BJ (cell line): ENCODE measurements at places on chromosomes 6 and 20.

GRCh38 chr6:141878686-141879085 is 254.0 kb upstream of the GJE1 start:
- no peak for DNase-seq

DNA sequence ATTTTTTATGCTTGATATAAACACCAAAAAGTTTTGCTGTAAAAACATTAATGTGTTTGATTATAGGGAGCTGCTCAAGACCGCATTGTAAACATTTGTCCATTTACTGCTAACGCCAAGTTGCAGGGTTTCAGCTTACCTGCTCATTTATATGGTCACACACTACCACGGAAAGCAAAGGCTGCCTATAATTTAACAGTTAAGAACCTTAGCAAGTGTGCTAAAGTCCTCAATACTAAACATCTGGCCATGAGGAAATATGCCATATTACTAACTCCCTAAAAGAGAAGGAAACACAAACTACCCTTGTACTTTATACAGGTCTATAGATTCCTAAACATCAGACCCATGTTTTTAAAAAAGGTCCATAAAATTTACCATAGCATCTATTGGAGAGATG is 129.5 kb downstream of the ASCC3 start:
- no peak for DNase-seq

DNA sequence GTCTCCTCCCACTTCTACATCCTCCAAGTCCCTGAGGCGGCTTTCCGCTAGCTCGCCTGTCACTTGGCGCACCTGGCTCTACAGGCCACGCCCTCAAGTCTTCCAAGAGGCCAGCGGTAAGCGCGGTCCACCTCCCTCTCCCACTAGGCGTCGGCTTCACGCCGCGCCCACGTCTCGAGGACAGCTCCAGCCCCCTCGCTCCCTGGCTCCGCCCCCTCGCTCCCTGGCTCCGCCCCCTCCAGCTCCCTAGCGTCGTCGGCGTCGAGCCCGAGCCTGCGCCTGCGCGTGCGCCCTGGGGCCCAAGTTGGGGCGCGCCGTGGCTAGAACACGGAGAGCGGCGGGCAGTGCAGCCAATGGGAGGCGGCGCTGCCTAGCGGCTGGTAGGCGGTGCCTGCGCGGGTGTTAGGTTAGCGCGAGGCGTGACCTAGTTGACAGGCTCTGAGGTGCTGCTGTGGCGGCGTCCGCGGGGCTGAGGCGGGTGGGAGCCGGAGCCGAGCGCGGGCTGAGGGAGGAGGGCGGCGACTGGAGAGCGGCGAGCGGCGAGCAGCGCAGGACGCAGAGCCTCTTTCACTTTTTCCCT is at the start of gene MACROD2:
TSS of gene MACROD2 (plus strand) at position 431 of the 580 bp plus-strand sequence.
- peak; percentile 54 for DNase-seq

DNA sequence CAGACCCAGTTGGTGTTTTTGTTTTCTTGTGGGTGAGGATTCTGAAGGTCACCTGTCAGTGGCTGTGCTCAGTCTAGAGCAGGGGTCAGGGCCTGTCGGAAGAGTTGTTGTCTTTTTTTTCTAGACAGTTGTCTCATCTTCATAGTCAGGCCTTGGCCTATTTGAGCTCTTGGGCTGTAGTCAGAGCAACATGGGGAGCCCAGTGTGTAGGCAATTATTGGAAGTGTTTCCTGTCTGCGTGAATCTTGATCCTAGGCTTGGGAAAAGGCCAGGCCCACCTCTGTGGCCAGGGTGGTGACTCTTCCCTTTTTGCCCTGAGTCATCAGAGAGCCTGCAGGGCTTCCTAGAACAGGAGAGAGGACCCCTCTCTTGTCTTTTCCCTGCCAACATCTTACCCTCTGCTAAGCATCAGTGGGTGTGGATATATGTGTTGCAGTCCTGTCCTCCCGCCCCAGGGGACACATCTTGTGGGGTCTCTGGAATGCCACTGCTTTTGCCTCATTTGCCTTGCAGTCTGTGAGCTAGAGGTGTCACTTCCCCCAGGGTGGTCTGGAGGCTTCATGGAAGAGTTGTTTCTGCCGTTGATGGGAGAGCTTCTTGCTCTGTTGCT is 11.4 kb downstream of the TJAP1 start:
- DNase-seq: no peak

DNA sequence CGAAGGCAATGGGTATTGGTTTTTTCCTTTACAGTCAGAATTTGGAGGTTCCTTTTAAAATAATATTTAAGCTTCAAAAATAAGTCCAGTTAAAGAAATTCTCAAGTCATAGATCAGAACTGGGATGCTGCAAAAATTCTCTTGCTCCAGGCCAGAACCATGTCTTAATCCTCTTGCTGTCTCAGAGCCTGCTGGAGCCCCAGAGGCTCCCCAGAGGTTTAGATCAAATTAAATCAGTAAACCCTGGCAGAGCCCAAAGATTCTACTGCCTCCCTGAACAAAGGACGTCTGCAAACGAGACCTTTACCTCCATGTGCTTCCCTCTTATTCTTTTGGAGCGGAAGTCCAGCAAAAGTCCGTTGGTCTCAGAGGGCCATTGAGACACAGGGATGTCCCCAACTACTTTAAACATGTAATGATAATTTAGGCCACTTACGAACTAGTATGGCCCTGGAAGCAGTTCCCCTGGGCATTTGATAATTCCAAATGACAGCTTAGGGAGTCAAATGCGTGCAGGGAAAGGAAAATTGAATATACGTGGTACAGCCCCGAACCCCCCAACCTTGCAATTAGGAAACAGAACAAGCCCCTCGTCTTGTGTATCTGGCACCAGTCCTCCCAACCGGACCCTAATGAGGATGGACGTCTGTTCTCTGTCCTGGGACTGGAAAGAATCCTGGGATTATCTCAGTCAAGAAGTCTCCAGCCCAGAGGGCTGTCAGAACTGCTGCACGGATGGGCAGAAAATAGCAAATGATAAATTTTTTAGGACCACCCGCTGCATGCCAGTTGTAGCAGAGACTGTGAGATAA is 31.5 kb downstream of the SULF2 start:
- no peak for DNase-seq

- DNase-seq: no peak
Observed at GRCh38 chr6:36719126-36719525, 21.5 kb downstream of the RAB44 start.

DNA sequence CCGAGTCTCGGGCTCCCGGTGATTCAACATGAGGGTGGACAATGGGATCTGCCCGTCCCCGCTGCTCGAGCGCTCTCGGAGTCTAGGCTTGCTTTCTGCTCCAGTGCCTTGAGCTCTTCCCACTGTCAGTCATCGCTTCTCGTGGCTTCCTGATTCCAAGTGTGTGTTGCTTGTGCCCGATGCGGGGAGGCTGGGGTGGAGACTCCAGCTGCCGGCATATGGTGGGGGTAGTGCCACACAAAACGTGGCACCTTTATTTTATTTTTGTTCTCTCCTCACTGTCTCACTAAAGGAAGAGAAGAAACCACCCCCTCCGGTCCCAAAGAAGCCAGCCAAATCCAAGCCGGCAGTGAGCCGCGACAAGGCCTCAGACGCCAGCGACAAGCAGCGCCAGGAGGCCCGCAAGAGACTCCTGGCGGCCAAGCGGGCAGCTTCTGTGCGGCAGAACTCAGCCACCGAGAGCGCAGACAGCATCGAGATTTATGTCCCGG is 14.8 kb upstream of the MYL9 start:
- no peak for DNase-seq

DNA sequence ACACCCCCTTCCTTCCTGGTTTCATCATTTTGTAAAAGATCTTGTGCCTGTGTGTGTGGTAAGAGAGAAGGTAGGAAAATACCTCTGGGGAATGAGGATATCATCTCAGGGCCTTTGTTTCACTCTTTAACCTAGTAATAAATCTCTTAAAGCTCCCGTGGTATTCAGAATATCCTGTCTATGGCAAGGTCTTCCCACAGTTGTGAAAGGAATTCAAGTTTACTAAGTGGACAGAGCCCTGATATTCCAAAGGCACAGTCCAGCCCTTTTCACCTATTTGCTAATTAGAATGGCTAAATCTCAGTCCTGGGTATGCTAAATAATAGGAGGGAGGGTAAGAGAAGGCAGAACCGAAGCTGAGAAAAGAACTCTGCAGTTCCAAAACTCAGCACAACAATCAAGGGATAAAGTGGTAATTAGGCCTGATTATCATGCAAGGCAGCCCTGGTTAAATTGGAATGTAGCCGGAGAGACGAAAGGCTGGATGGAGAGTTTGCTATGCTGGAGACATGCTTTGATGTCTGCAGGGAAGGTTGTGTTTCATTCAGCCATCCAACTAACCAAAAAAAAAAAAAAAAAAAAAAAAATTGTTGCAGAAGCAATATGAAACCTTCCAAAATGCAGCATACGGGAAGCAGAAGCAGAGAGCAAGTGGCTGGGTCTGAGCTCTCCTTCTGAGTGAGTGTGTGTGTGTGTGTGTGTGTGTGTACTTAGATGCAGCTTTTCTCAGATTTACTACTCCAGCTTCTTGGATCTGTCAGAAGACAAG is 28.5 kb upstream of the PIM1 start:
- no peak for DNase-seq

GRCh38 chr6:121460170-121460569 is 24.7 kb downstream of the GJA1 start:
- DNase-seq: no peak

- no peak for DNase-seq
Observed at GRCh38 chr20:370151-370600, 10.4 kb upstream of the TRIB3 start.

DNA sequence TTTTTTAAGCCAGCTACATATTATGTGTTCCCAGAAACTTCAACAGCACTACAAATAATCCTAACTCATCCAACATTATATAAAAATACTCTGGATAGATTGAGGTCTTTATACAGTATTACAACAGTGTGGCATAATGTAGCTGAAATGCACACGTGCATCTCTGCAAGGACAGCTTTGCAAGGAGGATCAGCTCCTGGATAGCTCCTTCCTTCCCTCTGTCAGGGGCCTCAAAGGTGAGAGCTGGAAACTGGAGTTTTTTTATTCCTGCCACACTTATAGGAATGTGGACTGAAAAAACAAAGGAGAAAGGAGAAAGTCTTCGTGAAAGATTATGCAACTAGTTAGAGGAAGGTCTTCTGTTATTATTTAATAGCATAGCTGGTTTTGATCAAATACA is 53.1 kb downstream of the PLG start:
- no peak for DNase-seq

- DNase-seq: no peak
Observed at GRCh38 chr20:42082611-42083010, 464.4 kb upstream of the CHD6 start.

DNA sequence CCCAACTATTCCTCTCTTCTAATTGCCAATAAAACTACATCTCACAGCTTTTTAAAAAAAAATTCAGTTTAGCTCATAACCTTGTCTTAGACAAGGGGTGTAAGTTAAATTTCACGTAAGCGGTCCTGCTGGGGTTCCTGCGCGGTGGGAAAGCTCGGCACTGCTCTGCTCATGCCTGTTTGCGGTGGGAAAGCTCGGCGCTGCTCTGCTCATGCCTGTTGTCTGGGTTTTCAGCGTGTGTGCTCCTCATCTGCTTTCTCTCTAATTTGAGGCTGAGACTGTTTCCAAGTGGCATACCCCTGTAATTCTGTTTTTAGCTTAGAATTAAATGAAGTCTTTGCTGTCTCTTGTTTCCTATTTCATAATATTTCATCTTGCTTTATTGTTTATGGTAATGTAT is 18.6 kb downstream of the ARID1B start:
- DNase-seq: no peak

- DNase-seq: no peak
Observed at GRCh38 chr20:24619212-24619611, 149.8 kb downstream of the SYNDIG1 start.

- DNase-seq: no peak
Observed at GRCh38 chr20:3909952-3910366, 20.8 kb downstream of the PANK2 start.

DNA sequence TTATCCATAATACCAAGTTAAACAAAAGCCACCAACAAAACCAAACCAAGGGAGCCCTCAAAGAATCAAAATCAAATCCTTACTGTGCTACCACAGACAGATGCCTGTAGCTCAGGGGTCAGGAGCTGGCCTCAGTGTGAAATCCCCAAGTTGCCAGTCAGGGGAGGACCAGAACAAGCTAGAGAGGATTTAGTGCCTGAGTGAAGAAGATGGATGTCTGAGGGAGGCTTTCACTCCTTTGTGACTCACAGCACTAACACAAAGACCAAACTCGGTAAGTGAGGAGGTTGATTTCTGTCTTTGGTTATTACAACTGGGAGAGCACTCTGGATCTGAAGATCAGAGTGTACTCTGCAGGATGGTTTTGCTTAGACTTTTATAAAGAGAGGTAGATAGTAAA is 189.9 kb upstream of the ZNF184 start:
- DNase-seq: no peak

DNA sequence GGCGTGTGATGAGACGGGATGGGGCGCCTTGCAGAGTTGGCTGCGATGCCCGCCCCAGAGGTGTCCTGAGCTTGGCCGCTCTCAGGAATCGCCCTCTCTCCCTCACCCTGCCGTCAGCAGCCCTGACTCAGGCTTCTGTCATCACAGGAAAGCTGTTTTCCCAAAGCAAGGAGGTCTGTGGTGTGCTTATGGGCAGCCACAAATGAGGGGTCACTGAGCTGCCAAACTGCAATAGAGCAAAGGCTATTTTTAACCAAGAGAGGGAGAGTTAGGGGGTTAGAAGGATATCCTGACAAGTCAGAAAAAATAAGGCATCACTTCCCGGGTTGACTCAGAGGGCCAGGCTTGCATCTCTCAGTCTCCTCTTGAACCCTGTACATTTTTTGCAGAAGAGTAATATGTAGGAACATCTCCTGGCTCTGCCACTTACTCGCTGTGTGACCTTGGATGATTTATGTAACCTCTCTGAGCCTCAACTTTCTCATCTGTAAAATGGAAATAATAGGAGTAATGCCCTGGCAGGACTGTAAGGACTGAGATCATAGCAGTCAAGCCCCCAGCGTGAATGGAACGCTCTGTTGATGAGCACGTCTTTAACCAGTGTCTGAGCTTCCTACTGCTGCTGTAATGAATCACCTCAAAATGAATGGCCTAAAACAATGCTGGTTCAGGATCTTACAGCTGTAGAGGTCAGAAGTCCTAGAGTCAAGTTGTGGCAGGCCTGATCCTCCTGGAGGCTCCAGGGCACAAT is 181.9 kb downstream of the NFATC2 start:
- peak; percentile 97 for DNase-seq

- no peak for DNase-seq
Observed at GRCh38 chr6:158920311-158920905, 79.6 kb downstream of the RSPH3 start.

- DNase-seq: no peak
Observed at GRCh38 chr20:4083098-4083865, 67.9 kb upstream of the RNF24 start.

DNA sequence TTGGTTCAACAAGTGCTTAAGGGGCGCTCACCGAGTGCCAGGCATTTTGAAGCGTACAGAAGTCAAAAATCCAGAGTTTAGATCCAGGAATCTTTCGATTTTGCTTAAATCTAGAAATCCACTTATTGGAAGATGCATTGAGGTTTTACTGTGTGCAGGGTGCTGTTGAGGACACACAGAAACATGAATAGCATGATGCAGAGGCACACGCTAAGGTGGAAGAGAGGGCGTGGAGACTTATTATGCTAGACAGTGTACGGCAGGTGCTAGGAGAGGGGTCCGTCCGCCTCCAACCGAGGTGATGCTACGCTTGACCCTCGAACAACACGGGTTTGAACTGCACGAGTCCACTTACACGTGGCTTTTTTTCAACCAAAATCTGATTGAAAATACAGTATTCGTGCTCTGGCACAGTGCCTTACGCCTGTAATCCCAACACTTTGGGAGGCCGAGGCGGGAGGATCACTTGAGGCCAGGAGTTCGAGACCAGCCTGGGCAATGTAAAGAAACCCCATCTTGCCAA is 1.0 kb upstream of the KIF13A start:
- no peak for DNase-seq
